ENCODE measurements at places on chromosomes 12 and 14.

DNA sequence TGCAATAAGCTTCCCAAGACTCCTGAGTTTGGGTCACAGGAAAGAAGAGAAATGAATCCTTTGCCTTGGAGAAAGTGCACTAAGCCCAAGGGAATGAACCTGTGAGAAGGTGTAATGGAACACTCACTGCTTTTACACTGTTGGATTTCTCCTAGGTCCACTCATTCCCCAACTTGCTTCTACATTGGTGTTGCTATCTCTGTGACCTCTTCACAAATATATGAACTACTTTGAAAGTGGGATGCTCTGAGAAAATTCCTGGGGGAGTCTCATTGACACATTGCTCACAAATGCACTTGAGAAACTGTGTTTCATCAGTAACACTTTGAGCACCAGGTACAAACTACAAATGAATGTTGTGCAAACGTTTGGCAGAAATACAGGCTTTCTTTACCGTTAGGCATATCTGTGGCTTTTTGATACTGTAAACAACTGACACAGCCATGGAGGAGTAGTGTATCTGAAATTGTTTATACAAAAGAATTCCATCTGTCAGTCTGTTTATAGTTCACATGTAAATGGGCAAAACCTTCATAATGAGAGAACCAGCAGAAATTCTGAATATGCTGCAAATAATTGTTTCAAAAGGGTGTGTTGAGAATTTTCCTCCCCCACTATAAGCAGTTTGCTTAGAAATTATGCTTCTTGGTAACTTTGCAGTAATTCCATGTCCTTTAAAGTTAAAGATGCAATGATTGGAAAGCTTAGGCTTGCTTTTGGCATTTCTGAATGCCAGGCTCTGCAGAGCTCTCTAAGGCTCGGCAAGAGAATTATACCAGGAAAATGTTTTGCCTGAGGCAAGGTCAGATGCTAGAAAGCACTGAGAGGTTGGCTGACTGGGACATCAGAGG lies 348.5 kb upstream of the DDHD1 start:
- DNase-seq: no peak

- DNase-seq: no peak
These were observed 142.6 kb downstream of the GPHN start for GRCh38 chr14:66650491-66650911.

DNA sequence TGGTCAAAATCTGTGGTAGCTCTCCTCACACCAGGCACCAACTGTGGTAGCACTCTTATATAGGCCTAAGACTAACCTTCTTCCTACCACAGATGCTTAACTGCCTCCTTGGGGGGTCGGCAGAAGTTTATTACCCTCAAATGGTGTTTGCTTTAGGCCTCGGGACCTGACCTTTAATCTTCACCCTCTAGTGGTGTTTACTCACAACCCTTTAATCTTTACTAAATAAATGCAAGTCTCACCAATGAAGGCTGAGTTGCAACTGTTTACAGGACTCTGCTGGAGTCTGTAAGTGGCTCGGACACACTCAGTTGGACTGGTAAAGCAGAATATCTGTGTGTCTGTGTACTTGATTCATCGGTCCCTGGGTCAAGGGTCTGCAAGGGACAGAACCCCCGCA lies 29.4 kb downstream of the CCER1 start:
- DNase-seq: no peak

- DNase-seq: no peak
These were observed 222.5 kb upstream of the PRICKLE1 start for GRCh38 chr12:42812086-42812485.

- no peak for DNase-seq
These were observed 116.2 kb downstream of the NUAK1 start for GRCh38 chr12:106022568-106023012.

GRCh38 chr12:40474630-40475029 lies 217.6 kb upstream of the CNTN1 start:
- no peak for DNase-seq

DNA sequence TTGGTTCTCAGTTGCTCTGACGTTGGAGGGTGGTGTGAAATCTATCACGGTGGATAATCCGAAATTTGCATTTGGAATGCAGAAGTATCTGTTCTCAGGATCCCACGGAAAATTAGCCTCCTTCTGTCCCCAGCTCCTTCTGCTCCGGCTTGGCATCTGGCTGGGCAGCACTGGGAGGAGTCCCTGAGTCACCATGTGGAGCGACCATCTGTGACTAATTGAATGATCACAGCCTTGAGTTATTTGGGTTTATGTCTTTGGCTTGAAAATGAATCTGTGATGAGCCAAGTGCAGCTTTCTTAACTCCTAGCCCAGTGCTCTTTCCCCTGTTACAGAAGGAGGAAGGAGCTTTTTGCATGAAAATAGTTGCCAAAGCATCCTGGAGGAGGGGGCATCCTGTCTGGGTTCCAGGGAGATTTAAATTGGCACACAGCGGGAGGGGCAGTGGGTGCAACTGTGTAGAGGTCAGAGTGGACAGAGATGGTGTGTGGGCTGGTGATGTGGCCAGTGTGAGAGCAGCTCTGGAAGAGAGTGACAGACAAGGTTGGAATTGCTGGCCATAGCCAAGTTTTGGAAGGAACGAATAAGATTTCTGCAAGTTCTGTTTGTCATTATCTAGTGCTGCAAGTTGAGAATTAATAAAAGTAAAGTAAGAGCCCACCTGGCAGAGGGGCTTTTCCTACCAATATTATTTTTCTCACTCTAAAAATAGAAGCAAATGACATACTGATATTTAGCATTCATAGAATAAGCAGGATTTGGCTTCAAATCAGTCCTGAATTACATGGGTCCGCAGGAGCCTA lies 74.4 kb downstream of the SLC24A4 start:
- no peak for DNase-seq

DNA sequence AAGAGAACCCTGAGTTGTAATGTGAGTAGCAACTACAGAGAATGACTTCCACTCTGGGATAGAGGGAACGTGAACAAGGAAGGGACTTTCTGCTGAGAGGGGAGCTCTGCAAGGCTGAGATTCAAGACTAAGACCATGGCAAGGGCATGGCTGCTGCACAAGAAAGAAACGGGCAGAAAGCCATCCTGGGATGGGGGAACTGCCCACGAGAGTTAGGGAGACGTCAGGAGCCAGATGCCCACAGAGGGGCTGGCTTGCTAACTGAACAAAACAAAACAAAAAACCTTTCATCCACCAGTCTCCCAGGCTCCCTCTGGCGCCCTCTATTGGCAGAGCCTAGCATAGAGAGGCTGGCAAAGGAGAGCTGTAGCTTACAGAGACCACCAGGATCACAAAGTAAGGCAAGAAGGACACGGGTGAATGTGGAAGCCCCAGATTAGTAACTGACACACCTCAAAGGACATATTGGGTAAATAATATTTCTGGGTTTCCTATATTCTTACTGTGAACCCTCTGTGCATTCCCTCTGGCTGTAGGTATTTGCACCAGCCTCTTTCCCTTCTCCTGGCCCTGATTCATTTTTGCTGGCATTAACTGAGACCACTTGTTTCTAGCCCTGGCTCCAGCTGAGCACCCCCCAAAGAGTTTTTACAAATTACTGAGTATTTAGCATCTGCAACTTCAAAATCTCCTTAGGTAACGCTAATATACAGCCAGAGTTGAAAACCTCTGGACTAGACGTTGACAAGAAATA lies 338.3 kb downstream of the EMP1 start:
- DNase-seq: peak; percentile 79

GRCh38 chr14:32698831-32699230 lies 239.8 kb upstream of the NPAS3 start:
- DNase-seq: no peak

- peak; percentile 96 for DNase-seq
These were observed 261 bp upstream of the RNU7-1 start for GRCh38 chr12:6943389-6943721.

GRCh38 chr14:95043314-95043713 lies 114.0 kb downstream of the DICER1 start:
- no peak for DNase-seq

GRCh38 chr12:100348657-100349454 lies 8.0 kb upstream of the SLC17A8 start:
- peak; percentile 29 for DNase-seq

DNA sequence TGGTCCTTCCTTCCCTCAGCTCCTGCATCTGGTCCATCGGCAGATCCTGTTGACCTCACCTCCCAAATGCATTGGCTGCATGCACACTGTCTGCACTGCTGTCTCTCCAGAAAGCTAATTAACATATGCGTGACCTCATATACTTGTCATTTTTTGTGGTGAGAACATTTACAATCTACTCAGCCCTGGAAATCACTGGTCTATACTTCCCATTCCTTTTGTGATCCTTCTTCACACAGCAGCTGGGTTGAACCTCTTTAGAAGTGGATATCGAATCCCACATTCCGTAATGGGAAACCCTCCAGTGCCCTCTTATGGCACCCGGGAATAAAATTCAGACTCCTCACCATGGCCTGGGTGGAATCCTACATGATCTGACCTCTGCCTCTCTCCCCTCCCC lies 45.0 kb downstream of the SMOC1 start:
- no peak for DNase-seq

- no peak for DNase-seq
These were observed 3.1 kb downstream of the IFI27L2 start for GRCh38 chr14:94126419-94126677.

DNA sequence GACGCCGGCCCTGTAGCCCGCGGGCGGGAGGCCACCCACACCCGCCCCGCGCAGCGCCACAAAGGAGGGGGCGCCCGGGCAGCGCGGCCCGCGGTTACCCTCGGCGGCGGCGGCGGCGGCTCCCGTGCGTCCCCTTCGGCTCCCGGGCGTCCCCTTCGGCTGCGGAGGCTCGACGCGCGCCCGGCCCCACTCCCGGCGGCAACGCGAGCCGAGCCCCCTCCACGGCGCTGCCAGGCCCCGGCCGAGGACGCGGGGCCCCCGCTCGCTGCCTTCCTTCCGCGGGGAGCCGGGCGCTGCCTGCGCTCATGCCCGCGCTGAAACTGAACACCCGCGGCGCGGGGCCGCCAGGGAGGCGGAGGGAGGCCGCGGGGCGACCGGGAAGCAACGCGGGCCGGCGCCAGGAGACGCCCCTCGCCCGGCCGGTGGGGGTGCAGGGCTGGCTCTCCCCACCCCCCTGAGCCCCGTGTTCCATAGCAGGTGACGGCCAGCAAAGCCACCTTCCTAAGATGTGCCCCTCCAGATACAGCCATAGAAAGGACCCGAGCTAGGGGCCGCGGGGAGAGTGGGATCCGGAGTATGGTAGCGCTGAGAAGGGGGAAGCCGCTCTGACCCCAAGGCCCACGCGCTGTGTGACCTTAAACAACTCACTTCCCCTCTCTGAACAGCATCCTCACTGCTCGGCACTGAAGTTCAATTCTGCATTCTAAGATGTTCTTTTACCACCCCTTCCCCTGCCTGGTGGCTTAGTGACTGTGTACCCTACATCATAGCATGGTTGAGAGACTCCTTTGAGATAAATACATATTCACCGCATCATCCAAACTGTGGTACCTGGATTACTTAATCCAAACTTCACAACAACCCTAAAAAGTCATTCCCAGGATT lies 42.8 kb downstream of the KDM2B start:
- DNase-seq: no peak

DNA sequence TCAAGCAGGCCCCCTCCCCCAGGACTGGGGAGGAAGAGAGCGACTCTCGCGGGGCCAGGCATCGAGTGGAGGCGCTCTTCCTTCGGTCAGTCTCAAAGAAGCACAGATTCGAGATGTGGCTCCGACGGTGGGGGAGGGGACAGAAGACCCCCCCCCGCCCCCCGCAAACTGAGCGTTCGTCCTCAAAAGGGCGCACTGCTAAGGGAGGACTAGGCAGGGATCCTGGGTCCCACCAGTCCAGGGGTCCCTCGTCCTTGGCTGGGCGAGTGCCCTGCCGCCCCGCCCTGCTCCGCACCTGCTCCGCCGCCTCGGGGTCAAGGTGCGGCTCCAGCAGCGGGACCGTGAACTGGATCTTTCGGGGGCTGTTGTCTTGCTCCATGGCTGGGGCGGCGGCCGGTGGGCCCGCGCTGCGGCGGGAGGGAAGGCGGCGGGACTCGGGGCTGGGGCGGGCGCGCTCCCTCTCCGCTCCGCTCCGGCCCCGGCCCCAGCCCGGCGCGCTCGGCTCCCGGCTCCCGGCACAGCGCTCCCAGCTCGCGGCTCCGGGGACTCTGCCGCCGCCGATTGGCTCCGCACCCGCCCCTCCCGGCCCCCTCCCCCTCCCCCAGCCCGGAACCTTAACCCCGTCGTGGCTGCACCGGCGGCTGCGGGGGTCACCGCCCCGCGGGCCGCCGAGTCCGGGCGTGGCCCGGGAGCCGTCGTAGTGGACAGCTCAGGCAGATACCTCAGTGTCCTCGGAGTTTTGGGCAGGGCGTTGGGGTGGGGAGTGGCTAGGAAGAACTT lies at the start of gene PPP1R1A:
TSS of gene PPP1R1A (minus strand) at position 550 of the 780 bp plus-strand sequence. CDS start at position 379, 171 bp downstream.
- no peak for DNase-seq

- DNase-seq: peak; percentile 59
These were observed 15.7 kb downstream of the TBX3 start for GRCh38 chr12:114668151-114668885.

DNA sequence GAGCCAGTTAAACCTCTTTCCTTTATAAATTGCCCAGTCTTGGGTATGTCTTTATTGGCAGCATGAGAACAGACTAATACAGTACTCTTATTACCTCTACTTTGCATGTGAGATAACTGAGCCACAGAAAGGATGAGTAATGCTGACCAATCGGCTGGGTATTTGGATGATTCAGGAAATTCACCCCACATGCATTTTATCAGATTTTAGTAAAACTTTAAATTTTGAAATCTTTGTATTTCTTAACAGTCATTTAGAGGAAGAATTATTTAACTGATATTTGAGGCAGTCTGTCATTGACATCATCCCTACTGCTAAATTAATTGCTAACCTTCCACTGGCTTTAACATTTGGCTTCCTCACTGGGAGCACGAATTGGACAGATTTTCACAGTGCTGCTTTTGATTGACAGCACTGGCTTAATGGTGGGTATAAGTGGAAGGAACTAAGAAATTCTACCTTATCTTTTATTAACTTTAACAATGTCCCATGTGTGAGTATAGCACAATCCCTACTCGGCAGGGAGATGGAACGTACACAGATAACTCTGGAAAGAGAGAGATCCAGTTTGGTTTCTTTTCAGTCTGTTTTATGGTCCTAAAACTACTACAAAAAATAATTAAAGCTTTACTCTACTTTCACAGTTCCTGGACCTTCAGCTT lies 261.0 kb downstream of the DACT1 start:
- DNase-seq: no peak

DNA sequence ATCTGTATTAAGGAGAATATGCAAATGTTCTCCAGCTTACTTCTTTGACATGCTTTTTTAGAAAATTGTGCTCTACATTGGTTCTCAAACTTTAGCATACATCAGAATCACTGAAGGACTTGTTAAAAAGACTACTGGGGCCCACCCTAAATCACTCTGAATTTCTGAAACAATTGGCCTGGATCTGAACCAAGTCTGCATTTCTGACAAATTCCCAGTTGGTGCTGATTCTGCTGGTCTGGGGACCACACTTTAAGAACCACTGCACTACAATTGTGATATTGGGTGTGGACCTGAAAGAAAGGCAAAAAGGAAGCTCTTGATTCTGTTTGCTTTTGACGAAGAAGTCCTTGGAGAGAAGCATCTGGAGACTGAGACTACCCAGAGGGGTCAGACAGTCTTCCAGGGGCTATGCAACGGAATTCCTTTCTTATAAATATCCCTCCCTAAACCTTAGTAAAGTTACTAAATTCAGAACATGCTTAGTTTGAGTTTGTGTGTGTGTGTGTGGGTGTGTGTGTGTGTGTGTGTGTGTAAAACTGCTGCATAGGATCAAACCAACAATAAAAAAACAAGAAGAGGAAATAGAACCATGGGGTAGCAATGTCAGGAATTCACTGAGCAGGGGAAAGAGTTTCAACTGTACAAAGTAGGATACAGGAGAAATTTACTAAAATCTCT lies 36.8 kb downstream of the EAPP start:
- no peak for DNase-seq

- DNase-seq: no peak
These were observed 28.0 kb downstream of the NCOR2 start for GRCh38 chr12:124539084-124540041.

- no peak for DNase-seq
These were observed 20.6 kb upstream of the CPM start for GRCh38 chr12:68953536-68953935.
